ENCODE measurements at places on chromosomes 2 and 18.
A peak's percentile ranks its signal among the peaks of the same experiment; 100 is the strongest.

GRCh38 chr2:132979339-132980093 is 309.5 kb upstream of the LYPD1 start:
- H3K4me1 ChIP-seq = no peaks in the 10 kb centered on the region
- no peaks in the 10 kb centered on the region for H3K36me3 ChIP-seq
- DNase-seq = no peak
- H3K27me3 ChIP-seq = no peaks in the 10 kb centered on the region

- H3K36me3 ChIP-seq = no peaks in the 10 kb centered on the region
These were observed 344.6 kb upstream of the CHAC2 start for GRCh38 chr2:53422979-53423378.

DNA sequence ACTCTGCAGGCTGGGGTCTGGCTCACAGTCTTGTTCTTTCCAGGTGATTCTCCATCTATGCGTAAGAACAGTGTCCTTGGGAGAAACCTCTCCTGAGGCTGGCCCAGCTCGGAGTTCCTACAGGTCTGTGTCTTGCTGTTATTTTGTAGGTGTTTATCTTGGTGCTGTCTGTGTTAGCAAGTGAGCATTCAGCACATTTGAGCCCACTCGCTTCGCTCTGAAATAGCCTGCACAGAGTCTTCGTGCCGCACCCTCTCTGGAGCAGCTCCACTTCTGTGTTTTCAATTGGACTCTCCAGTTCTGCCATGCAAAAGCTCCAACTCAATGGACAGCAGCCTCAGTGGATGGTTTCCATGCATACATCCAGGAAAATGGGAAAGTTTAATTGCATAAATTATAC is 378.2 kb upstream of the ST6GAL2 start:
- H3K36me3 ChIP-seq = no peaks in the 10 kb centered on the region
- H3K27me3 ChIP-seq = no peaks in the 10 kb centered on the region
- no peaks in the 10 kb centered on the region for H3K4me1 ChIP-seq
- no peak overlapping the region for H3K4me3 ChIP-seq
- no peak for DNase-seq

GRCh38 chr2:186592137-186592875 is 2.5 kb downstream of the ITGAV start:
- no peak overlapping the region for H3K27ac ChIP-seq
- peaks cover 48% of the 10 kb centered on the region for H3K4me1 ChIP-seq
- H3K27me3 ChIP-seq = no peaks in the 10 kb centered on the region

DNA sequence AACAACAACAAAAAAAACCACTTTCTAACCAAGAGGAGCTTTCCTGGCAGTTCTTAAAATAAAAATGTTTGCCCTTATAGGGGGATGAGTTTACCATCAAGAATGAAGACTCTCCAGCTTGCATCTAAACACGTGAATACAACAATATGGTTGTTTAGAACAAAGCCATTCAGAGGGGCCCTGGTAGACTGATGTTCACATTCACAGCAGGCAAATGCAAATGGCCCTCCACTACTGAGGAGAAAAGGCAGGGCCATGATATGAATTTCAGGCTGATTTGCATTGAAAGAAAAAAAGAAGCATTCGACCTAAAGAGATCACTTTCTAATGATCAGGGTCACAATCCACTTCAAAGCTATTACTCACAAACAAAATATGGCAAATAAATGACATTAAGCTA is 65.3 kb upstream of the OTOS start:
- no peaks in the 10 kb centered on the region for H3K36me3 ChIP-seq
- no peak for DNase-seq
- H3K27ac ChIP-seq = no peak overlapping the region
- H3K4me1 ChIP-seq = no peaks in the 10 kb centered on the region
- no peaks in the 10 kb centered on the region for H3K27me3 ChIP-seq

- H3K36me3 ChIP-seq = no peaks in the 10 kb centered on the region
- no peak overlapping the region for H3K4me3 ChIP-seq
- H3K27me3 ChIP-seq = no peaks in the 10 kb centered on the region
- no peak overlapping the region for H3K27ac ChIP-seq
- H3K4me1 ChIP-seq = peaks cover 16% of the 10 kb centered on the region
- DNase-seq = no peak
These were observed 635.8 kb downstream of the DSC3 start for GRCh38 chr18:30406728-30407127.

- H3K27me3 ChIP-seq = no peaks in the 10 kb centered on the region
- H3K4me1 ChIP-seq = no peaks in the 10 kb centered on the region
- no peaks in the 10 kb centered on the region for H3K36me3 ChIP-seq
- no peak overlapping the region for H3K4me3 ChIP-seq
These were observed 20.1 kb upstream of the ROCK1 start for GRCh38 chr18:21131698-21132227.

DNA sequence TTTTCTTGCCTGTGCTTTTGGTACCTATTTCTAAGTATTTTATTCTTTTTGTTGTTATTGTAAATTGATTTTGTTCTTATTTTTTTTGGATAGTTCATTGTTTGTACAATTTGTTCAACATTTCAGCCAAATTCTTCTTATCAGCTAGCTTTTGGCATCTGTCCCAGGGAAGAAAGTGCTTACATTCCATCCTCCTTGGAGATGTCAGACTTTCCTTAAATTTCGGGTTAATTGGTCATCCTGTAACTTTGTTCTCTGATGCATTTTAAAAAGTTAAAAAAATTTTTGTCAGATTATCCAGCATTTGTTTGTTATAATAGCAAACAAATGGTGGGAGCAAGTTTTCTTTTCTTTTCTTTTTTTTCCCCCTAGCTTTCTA is 60.3 kb downstream of the PTH2R start:
- no peak overlapping the region for H3K27ac ChIP-seq
- DNase-seq = no peak
- no peak overlapping the region for H3K4me3 ChIP-seq
- no peaks in the 10 kb centered on the region for H3K4me1 ChIP-seq
- no peaks in the 10 kb centered on the region for H3K27me3 ChIP-seq

- peaks cover 14% of the 10 kb centered on the region for H3K36me3 ChIP-seq
- H3K27ac ChIP-seq = no peak overlapping the region
- H3K4me1 ChIP-seq = no peaks in the 10 kb centered on the region
- no peak for DNase-seq
These were observed 84.1 kb downstream of the RAPH1 start for GRCh38 chr2:203451011-203451410.

- no peak overlapping the region for H3K4me3 ChIP-seq
- H3K27me3 ChIP-seq = no peaks in the 10 kb centered on the region
- H3K4me1 ChIP-seq = peaks cover 16% of the 10 kb centered on the region
- H3K36me3 ChIP-seq = no peaks in the 10 kb centered on the region
- no peak overlapping the region for H3K27ac ChIP-seq
These were observed 38.6 kb downstream of the ST6GAL2 start for GRCh38 chr2:106847366-106847765.

- no peaks in the 10 kb centered on the region for H3K36me3 ChIP-seq
- H3K27me3 ChIP-seq = no peaks in the 10 kb centered on the region
- no peak overlapping the region for H3K27ac ChIP-seq
- no peaks in the 10 kb centered on the region for H3K4me1 ChIP-seq
- H3K4me3 ChIP-seq = no peak overlapping the region
These were observed 6.9 kb upstream of the GPR155 start for GRCh38 chr2:174493549-174494331.

GRCh38 chr2:144389930-144390311 is 130.0 kb downstream of the ZEB2 start:
- H3K27me3 ChIP-seq = no peaks in the 10 kb centered on the region
- H3K4me1 ChIP-seq = peaks cover 3% of the 10 kb centered on the region
- H3K36me3 ChIP-seq = peaks cover 17% of the 10 kb centered on the region
- peak overlapping the region; percentile 0 for H3K27ac ChIP-seq
- no peak overlapping the region for H3K4me3 ChIP-seq
- DNase-seq = no peak

- H3K4me3 ChIP-seq = no peak overlapping the region
- peaks cover 15% of the 10 kb centered on the region for H3K4me1 ChIP-seq
- no peaks in the 10 kb centered on the region for H3K36me3 ChIP-seq
- H3K27me3 ChIP-seq = no peaks in the 10 kb centered on the region
These were observed 9.4 kb upstream of the GLI2 start for GRCh38 chr2:120726245-120726644.

DNA sequence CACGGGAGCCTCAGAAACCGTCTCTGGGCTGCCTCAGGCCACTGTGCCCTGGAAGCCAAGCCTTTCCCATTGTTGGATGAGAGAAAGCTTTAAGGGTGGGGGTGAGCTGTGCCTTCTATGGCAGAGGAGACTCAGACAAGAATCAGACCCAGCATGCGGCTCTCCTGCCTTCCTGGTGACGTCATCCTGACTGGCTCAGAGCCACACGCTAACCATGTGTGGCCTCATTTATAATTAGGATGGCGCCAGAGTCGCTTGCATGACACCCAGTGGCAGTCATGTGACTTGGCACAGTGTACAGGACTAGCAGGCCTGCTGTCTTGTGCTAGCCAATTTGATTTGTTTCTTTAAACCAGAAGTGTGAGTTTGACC is 99.1 kb downstream of the SH3BP4 start:
- peak overlapping the region; percentile 72 for H3K27ac ChIP-seq
- peaks cover 24% of the 10 kb centered on the region for H3K36me3 ChIP-seq
- H3K27me3 ChIP-seq = no peaks in the 10 kb centered on the region
- H3K4me3 ChIP-seq = no peak overlapping the region
- peaks cover 8% of the 10 kb centered on the region for H3K4me1 ChIP-seq
- DNase-seq = peak; percentile 89

DNA sequence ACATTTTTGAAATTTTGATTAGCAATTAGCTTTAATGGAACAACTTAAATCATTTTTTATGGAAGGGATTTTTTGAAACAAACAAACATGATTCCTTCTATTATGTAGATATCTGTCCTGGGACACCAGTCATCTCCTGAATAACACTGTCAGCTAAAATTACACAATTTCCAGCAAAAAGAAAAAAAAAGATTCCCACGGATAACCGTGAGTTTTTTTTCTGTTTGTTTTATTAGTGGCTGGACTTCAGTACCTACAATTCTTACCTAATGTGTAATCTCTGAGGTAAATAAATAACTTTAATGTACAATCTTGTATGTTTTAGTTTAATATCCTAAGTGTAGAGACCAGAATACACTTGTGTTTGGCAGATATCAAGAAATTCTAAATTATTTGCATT is 126.6 kb upstream of the KYNU start:
- H3K27me3 ChIP-seq = no peaks in the 10 kb centered on the region
- no peak for DNase-seq
- no peak overlapping the region for H3K4me3 ChIP-seq
- no peak overlapping the region for H3K27ac ChIP-seq
- no peaks in the 10 kb centered on the region for H3K36me3 ChIP-seq

DNA sequence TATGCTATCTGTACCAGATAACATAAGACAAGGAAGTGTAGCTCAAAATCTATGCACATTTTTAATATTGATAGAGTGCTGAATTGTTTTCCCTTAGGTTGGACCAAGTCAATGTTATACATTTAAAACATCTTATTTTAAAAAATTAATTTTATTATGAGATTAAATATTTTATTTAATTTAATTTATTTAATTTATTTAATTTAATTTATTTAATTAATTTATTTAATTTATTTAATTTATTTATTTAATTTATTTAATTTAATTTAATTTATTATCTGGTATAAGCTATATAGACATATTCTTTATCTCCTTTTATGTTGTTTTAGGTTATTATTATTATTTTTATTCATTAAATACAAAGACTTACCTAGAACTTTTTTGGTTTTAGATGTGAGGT is 551.7 kb upstream of the LRRTM1 start:
- no peaks in the 10 kb centered on the region for H3K27me3 ChIP-seq
- no peak for DNase-seq
- no peak overlapping the region for H3K4me3 ChIP-seq
- peaks cover 6% of the 10 kb centered on the region for H3K4me1 ChIP-seq

DNA sequence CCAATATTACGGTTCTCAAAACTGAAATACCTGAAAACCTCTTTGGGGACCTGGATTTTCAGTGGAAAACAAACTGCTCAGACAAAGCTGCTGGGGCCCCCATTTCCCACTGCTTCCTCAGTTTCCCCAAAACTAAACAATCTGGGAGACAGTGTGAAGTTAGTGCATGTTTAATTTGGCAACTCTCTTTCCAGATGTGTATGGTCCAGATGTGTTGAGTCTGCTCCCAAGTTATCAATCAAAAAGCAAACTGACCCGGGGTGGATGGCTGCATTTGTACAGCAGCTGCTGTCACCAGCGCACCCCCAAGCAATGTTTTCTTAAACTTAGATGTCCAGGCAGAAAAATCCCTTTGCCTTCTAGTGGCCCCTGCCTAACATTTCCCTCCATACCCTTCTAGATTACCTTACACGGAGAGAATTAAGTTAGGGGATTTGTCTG is 136.9 kb downstream of the COPS8 start:
- H3K27me3 ChIP-seq = no peaks in the 10 kb centered on the region
- no peaks in the 10 kb centered on the region for H3K36me3 ChIP-seq
- DNase-seq = peak; percentile 40
- no peak overlapping the region for H3K27ac ChIP-seq
- H3K4me1 ChIP-seq = no peaks in the 10 kb centered on the region

- H3K36me3 ChIP-seq = no peaks in the 10 kb centered on the region
- DNase-seq = peak; percentile 70
- H3K27ac ChIP-seq = no peak overlapping the region
- no peak overlapping the region for H3K4me3 ChIP-seq
These were observed 162.2 kb downstream of the CD226 start for GRCh38 chr18:69785466-69785865.

GRCh38 chr2:58497168-58497567 is 256.0 kb upstream of the FANCL start:
- no peak overlapping the region for H3K27ac ChIP-seq
- DNase-seq = no peak
- no peaks in the 10 kb centered on the region for H3K27me3 ChIP-seq
- no peaks in the 10 kb centered on the region for H3K36me3 ChIP-seq
- H3K4me1 ChIP-seq = no peaks in the 10 kb centered on the region

DNA sequence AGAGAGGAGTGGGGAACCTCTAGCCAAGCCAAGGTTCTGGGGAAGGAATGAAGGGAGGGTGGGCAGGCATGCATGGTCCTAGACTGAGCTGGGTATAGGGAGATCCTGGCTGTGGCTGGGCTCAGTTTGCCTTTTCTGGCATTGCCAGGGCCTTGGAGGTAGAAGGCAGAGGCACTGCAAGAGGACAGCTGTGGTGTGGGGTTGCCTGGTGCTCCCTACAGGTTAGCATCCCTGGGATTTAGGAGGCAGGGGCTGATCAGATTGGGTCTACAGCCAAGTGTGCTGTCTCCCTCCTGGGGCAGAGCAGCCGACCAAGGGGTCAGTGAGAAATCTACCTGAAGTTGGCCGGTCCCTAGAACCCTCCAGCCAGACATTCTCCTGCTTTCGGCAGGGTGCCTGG is 15.9 kb downstream of the ABCG8 start:
- no peak for DNase-seq
- H3K27me3 ChIP-seq = no peaks in the 10 kb centered on the region
- no peaks in the 10 kb centered on the region for H3K36me3 ChIP-seq
- no peaks in the 10 kb centered on the region for H3K4me1 ChIP-seq
- no peak overlapping the region for H3K4me3 ChIP-seq
- no peak overlapping the region for H3K27ac ChIP-seq

- H3K4me1 ChIP-seq = peaks cover 16% of the 10 kb centered on the region
- H3K36me3 ChIP-seq = no peaks in the 10 kb centered on the region
- no peaks in the 10 kb centered on the region for H3K27me3 ChIP-seq
- no peak overlapping the region for H3K4me3 ChIP-seq
- no peak overlapping the region for H3K27ac ChIP-seq
These were observed 112.0 kb upstream of the STPG4 start for GRCh38 chr2:47266939-47267710.

Measured in cardiac muscle cell (in vitro differentiated cells and primary cell).